ENCODE measurements at places on chromosomes 5 and 9.

- DNase-seq: no peak
Measured at GRCh38 chr9:93028448-93029006, 30.0 kb upstream of the SUSD3 start.

DNA sequence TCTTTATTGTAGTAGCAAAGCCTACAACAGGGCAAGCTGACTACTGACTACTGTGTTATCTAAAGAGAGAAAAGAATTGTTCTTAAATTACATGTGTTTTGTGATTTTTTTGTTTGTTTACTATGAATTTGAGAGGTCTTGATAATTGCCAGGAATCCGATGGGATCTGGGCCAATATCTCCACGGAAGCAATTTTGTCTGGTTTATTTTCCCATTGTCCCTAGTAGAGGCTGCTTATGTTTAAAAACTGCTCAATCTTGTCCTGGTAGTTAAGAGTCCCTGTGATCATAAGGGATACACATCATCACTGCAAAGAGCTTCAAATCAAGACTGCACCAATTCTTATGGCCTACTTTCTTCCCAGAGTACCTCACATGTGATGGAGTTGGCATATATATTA lies 94.4 kb downstream of the GLDC start:
- no peak for DNase-seq

DNA sequence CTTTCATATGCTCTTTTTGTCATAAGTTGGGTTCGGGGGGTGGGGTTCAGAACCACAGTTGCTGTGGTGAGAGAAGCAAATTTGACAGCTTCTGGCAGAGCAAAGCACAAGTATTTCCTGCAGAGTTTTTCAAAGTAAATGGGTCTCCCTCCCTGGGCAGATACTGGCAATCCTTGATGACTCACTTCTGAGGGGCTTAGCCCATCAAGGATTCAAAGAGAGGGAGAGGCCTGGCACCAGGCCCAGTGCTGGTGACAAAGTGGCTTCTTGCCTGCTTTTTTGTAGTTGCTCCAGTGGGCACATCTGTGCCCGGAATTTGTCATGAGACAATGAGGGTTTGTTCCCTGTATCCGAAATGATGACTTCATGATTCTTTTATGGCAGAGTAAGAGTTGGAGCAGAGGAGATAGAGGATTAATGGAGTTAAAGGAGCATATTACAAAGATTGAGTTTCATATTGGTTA lies 46.6 kb upstream of the TNC start:
- peak; percentile 30 for DNase-seq

GRCh38 chr5:174381241-174381640 lies 335.7 kb downstream of the NSG2 start:
- no peak for DNase-seq

DNA sequence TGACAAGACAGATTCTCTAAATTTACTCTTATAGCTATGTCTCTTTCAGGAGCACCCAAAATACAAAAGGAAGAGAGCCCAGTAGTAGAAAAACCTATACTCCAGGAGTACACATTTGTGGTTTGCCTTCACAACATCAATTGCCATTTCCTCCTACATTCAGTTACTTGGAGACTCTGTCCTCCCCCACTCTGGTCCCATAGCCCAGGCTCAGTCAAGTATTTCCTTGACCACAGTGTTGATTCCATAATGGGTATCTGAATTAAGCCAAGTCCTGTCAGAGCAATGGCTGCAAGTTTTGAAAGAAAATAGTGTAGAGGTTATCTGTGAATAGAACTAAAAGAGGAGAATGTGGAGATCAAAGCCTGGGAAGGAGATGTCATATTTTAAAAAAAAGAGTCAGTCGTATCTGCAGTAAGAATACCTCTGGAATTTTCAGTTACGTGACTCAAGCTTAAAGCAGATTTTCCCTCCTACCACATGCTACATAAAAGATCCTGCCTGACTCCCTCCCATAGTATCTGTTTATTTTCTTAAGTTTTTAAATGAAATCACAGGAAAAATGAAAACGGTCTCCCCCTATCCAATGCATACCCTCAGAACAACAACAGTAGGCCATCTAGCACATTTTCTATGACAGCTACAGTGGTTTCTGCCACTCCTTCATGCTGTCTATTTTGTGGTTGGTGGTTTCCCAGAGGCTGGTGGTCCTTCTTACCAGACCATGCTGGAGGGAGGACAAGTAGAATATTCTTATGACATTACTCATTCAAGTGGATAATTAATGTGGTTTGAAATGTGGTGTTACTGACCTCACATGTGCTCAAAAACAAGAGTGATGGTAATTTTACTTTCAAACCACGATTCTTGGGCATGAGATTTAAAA lies 249.7 kb upstream of the TMEM161B start:
- no peak for DNase-seq

DNA sequence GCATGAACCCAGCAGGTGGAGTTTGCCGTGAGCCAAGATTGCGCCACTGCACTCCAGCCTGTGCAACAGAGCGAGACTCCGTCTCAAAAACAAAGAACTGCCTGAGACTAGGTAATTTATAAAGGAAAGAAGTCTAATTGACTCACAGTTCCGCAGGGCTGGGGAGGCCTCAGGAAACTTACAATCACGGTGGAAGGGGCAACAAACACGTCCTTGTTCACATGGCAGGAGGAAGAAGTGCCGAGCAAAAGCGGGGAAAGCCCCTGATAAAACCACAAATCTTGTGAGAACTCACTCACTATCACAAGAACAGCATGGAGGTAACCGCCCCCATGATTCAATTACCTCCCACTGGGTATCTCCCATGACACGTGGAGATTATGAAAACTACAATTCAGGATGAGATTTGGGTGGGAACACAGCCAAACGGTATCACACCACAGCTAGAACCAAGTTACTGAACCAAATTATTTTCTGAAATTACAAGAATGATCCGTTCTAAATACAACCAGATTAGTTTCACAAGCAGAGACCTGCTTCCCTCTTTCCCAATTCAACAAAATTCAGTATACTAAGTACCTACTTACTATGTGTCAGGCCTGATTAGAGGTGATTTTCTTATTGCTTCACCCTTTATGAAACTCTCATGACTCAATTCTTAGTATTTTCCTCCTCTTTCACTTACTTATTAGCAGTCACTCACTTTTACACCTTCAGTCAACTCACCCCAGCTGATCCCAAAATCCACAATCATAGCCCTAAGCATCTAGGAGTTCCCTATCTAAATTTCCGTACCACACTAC lies 8.4 kb downstream of the UBTD2 start:
- no peak for DNase-seq

DNA sequence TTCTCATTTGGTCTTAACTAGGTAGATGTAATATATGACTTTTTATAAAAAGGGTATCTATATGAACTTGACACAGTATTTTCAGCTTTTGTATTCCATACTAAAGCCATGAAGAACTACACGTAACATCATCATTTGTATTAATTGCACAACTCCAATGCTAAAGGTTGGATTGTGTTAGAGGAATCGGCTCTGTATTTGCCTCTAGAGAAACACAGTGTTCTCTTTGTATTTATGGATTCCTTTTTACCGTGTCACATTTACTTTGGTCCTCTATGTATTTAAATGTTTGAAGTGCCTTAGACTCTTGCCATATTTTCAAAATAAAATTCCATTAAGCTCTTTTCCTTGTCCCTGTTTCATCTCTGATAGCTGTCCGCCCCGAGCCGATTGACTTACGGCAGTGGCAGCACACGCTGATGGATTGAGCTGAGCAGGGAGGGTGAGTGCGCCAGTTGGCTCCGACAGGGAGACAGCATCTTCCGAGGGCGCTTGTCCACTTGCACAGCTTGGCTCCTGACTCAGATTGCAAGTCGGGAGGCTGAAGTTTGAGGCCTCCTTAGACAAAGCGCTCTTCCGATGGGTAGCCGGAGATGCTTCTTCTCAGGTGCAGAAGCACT lies 95.6 kb upstream of the DMRT1 start:
- no peak for DNase-seq

DNA sequence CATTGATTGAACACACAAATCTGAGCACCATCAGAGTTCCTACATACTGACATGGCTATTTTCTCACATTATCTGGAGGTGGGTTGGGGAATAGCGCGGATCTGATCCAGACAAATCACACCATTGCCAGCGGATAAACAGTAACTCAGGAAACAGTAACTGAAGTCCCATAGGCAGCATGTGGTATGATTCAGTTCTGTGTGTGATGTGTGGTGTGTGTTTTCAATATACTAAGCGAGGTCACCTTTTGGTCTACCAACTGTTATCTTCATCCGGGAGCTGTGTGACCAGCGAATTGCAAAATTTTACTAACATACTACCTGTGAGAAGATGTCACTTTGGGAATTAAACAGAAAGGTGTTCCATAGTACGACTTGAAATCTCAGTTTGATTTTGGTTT lies 50.1 kb downstream of the PKD2L2 start:
- DNase-seq: no peak

Data from anterior cingulate cortex (tissue), 58 donors.